Stimulated activated CD8-positive, alpha-beta memory T cell treated with anti-CD3 and anti-CD28 coated beads, Interleukin-15, amount 100 ng/mL, for 1 hour (primary cell): ENCODE measurements at places on chromosomes 4 and X.

GRCh38 chr4:30454504-30454903 lies 265.7 kb upstream of the PCDH7 start:
- DNase-seq, result no peak

GRCh38 chr4:146235654-146236177 lies 21.4 kb downstream of the REELD1 start:
- no peak for DNase-seq

DNA sequence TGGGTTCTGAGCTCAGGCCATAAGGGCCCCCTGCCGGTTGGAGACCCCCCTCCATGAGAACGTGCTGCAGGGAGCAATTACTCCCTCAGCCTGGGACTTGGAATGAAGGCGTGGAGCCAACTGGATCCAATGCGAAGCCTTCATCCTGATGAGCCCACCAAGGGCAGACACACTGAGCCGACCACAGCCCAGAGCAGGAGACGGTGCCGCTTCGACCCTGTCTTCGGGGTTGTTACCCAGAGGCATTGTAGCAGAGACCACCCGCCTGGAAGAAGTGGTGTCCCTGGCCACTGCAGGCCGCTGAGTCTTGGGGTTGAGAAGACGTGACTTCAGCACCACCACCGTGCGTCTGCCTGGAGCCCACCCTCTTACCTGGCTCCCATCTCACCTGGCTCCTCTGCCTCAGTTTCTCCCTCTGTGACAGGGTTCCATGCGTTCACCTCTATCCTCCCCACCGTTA lies 7.0 kb upstream of the NKX1-1 start:
- DNase-seq, result no peak

DNA sequence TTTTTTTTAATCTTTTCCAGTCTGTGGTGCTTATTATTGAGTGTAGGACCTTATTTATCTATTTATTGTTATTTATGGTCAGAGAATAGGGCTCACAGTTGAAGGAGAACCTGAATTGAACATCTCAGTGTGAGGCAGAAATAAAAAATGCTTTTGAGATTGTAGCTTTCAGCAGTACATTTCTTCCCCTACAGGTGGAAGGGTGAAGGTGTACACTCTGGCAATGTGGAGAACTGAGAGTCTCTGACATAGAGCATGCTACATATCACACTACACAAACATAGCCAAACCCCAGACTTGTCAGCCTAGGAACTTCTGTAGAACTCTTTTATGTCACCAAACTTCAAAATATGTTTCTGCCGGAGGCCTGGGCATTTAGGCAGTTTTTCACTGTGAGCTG lies 140.2 kb downstream of the STIM2 start:
- no peak for DNase-seq

DNA sequence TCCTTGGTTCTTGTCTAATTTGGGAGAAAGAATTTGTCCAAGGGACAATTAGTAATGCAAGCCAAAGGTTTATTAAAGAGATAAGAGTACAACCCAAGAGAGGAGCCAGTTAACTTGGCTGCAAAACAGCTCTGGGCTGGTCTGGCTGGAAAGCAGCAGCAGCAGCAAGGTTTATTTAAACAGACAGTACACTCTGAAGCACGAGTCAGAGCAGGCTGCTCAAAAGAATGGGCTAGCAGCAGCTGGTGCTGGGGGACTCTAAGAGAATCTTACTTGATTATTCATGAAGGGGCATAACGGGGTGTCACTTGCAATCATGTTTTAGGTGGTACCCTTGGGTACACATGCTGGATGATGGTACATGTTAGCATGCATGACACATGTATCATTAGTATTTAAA lies 17.1 kb upstream of the CT47C1 start:
- no peak for DNase-seq

- DNase-seq, result no peak
Measured at GRCh38 chr4:73533515-73534422, 52.2 kb downstream of the AFM start.

- no peak for DNase-seq
Measured at GRCh38 chr4:87688316-87688715, 38.2 kb downstream of the DMP1 start.

DNA sequence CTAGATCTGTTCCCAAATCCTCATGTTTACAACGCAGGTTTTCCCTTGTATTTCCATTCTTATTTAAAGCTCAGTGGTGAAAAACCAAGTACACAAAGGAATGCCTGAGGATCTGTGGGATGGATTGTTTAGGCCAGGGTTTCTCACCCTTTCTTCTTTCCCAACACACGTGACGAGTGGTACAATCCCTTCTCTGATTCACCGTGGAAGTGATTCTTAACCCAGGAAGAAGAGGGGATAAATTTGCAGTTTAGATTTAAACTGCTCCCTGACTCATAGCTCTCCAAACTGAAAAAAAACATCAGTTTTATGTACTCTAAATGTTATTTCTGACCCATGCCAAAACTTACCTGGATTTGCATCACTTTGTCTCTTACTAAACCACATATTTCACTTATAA lies 17.0 kb downstream of the PAQR3 start:
- no peak for DNase-seq

DNA sequence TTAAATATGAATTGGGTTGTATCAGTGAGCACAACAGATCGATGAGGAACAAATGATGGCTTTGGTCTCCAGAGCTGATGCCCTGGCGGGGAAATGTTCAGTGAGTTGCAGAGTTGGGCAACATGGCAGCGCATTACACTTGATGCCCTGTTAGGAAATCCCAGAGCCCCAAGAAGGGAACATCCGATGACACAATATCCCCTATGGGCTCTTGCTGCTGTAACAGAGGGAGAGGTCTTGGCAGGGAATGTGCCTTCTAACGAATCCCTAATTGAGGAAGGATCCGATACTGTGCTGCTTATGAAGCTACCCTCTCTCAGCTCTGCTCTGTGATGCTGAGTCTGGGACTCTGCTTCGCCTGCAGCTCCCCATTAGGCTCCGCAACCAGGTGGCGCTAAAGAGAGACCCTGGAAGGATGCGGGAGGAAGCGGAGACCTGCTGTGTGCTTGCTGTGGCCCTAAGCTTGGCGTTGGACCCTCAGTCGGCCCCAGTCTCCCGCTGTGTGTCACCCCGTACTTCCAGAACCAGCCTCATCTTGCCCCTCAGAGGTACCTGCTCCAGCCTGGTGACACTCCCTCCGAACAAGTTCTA lies 38.9 kb downstream of the PDHA1 start:
- peak; percentile 34 for DNase-seq

- no peak for DNase-seq
Measured at GRCh38 chr4:188534917-188535316, 395.7 kb downstream of the TRIML1 start.

- DNase-seq, result no peak
Measured at GRCh38 chr4:160709026-160709425, 1454.8 kb downstream of the FSTL5 start.

DNA sequence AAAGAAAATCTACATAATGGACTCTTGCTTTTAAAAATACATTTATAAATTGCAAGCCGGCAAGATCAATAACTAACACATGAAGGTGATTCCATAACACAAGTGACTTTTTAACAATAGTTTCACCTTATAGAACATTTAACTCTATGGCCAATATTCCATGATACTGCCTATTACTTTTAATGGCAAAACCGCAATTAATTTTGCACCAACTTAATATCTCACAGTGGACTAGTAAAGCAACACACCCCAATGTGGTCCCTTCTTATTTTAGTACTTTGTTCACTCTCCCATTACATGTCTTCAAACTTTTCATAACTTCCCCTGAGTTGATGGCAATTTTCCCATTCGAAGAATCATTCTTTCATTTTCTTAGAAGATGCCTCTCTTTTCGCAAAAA lies 351.6 kb upstream of the F9 start:
- no peak for DNase-seq

- DNase-seq, result no peak
Measured at GRCh38 chrX:46617906-46618305, 44.3 kb downstream of the CHST7 start.

DNA sequence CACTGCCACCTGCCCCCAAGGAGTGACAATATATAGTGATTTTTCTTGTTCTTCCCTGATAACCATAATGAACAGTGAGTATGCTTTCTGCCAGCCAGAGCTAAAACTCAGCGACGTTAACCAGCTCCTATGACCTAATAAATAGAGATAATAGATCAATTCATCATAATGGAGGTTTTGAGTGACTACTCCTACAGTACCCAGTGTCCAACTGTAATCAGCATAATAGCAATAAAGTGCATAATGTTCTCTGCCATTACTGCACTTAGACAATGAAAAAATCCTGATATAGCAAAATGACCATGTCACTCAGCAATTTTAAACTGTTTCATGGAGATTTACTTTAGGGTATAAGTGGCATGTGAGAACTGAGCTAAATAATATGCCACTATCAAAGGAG lies 20.7 kb upstream of the TXLNG start:
- DNase-seq, result no peak

DNA sequence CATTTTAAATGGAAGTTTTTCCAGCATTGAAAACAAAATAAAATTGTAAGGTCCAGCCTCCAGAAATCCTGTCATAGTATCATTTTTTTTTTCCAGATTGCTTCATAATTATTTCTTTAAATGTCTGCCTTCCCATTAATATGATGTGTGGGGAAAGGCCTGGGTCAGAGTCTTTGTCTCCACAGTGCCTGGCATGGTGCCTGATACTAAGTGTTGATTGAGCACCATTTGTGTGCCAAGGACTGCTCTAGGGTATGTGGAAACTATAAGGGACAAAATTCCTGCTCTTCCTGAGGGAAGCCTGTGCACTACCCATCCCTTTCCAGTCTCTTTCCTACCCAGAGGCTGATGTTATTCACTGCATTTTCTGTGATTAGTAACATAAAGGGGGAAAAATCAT lies 53.1 kb upstream of the BEND4 start:
- DNase-seq, result no peak

- no peak for DNase-seq
Measured at GRCh38 chrX:104330966-104331365, 76.2 kb upstream of the ESX1 start.

DNA sequence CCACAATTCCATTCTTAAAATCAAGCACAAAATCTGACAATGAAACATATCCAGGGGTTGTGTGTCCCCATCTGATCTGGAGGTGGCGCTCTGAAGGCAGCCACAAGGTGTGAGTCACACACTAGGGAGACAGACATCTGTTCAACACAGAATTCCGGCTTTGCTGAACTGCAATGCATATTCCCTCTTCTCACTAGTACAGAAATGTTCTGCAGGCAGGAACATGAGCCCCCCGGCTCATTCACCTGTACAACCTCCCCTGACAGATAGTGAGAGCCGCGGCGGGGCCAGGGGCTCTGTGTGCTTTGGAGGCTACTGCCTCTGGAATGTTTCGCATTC lies 41.9 kb downstream of the WDR1 start:
- DNase-seq, result no peak

DNA sequence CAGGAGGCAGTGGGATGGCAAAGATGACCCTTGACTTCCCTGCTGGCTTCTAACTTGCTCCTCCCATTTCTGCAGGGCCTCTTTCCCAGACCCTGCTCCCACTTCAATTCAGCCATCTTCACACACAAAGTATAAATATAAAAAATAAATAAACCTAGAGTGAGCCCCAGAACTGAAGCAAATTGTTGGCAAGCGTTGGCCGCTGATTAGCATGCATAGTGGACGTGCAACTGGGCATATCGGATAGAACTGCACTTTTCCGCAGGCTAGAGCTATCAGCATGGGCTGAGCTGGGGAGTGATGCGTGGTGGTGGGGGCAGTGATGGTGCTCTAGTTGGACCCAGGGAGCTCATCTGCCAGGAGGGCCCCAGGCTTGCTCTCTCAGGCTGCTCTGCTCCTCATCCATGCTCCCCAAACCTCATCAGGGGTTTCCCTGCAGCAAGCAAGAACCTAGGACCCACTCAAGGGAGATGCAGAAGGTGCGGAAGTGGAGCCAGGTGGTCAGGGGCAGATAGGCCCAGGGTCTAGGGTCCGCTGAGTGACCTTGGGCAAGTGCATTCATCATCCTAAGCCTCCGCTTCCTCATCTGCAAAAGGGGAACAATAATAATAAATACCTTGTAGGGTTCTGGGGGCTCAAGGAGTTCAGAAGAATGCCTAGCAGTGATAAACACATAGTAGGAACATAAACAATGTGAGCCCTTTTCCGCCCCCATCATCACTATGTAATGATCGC lies 146.8 kb upstream of the PJA1 start:
- no peak for DNase-seq

DNA sequence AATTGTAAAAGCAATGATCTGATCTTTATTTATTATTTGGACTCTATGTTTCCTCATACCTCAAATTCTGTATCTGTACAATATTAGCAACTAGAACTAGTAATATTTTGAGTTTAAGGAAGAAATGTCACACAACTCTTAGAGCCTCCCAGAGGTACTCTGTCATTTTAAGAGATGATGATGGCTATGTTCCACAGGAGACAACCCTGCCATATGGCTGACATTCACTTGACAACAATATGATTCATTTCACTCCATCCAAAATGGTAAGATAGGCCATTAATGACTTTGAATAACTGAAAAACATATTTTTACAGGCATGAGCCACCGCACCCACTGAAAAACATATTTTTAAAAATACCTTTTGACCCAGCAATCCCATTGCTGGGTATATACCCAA lies 190.3 kb downstream of the MAML3 start:
- DNase-seq, result no peak

- DNase-seq, result no peak
Measured at GRCh38 chr4:6963139-6963611, 53.5 kb downstream of the TBC1D14 start.

- no peak for DNase-seq
Measured at GRCh38 chr4:54498661-54499111, 159.1 kb upstream of the KIT start.

- no peak for DNase-seq
Measured at GRCh38 chrX:110252711-110253110, 65.2 kb downstream of the AMMECR1 start.

- no peak for DNase-seq
Measured at GRCh38 chr4:140472156-140472555, 25.9 kb downstream of the MGAT4D start.

GRCh38 chrX:134247492-134247891 lies 10.5 kb downstream of the CCDC160 start:
- no peak for DNase-seq

DNA sequence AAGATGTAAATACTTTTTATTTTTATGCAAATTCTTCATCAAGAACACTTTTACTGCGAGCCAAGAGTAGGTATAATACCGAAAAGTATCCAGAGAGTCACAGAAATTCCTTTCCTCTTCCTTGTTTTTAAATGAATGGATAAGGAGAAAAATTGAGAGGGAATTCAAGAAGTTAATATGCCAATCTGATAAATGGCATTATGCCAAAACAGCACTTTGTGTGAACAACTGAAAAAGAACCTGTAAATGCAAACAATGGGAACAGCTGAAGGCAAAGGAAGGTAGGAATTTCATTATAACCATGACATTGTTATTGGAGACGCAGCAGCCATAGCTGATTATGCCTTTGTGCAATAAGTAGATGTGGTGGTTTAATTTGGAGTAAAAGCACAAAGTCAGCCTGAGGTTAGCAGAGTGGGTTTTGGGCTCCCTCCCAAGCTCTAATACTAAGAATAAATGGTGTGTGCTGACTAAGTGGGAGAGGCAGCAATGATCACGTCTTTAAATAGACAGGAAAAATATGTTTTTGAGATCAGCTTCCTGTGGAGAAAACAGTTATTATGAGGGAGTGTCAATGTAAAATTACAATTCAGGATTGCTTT lies 209.8 kb upstream of the NDST4 start:
- no peak for DNase-seq
